ENCODE measurements at places on chromosomes 11 and 22.

DNA sequence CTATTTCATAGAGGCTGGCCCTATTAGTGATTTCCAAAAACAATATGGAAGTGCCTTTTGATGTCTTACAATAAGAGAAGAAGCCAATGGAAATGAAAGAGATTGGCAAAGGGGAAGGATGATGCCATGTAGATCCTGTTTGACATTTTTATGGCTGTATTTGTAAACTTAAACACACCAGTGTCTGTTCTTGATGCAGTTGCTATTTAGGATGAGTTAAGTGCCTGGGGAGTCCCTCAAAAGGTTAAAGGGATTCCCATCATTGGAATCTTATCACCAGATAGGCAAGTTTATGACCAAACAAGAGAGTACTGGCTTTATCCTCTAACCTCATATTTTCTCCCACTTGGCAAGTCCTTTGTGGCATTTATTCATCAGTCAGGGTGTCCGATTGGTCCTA lies 91.4 kb downstream of the CD44 start:
- DNase-seq, result no peak

GRCh38 chr11:396511-396947 lies 2.5 kb downstream of the PKP3 start:
- no peak for DNase-seq

- DNase-seq, result no peak
Measured at GRCh38 chr11:57313071-57313787, 11.5 kb downstream of the TNKS1BP1 start.

DNA sequence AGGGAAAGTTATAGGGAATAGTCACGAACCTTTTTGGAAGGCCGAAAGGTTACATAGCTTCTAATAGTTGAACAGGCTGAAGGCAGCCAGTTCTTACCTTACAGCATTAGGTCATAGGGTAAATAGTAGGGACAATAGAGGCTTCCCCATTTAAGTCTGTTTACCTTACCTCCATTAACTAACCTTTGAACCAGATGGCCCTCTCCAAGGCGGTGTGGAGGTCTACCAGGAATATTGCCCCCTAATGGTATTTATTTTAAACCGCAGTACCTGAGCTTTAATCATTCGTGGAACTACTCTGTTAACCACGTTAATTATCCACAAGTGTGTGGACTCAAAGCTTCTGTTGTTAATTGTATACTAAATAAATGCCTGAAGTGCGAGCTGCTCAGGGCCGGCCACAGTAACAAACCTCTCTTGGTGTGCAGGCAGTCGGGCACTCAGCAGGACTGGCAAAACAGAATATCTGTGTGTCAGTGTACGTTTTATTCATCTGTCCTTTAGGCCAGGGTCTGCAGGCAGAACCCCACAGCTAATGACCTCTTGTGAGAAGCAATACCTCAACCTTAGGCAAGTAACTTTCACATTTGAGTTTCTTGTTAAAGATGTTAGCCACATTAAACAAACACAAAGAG lies 81.7 kb downstream of the PRCP start:
- DNase-seq, result no peak

GRCh38 chr22:39148727-39149535 lies 3.5 kb downstream of the CBX7 start:
- DNase-seq, result peak; percentile 69

DNA sequence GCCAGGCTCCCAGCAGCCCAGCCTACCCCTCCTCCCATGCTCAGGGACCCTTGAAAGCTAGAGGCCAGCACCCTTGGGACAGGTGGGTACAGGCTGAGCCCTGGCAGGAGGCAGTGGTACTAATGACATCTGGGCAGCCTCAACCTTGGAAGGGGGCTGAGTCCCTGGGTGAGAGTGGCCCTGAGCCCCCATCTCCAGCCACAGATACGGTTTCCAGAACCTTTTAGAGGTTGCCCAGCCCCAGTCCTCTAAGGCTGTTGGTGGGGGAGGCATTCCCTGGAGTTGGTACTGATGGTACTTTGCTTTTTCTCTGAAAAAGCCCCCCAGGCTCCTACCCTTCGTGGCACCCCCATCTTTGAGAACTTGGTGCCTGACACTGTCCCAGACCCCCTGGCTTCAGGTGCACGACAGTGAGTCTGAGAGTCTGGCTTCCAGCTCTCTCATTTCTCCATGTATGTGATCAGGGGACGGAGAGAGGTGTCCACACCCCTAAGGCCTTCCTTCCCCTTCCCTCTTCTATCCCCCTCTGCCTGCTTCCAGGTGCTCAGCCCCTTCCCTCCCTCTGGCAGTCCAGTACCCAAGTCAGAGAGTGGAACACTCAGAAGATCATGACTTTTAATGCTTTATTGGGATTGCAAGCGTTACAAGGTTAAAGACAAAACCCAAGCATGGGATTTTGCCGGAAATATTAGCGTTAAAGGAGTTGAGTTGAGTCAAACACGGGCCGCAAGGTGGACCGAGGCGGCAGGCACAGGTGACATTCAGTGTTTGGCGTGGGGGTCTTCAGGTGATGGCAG lies 10.5 kb downstream of the IGF2 start:
- DNase-seq, result no peak

DNA sequence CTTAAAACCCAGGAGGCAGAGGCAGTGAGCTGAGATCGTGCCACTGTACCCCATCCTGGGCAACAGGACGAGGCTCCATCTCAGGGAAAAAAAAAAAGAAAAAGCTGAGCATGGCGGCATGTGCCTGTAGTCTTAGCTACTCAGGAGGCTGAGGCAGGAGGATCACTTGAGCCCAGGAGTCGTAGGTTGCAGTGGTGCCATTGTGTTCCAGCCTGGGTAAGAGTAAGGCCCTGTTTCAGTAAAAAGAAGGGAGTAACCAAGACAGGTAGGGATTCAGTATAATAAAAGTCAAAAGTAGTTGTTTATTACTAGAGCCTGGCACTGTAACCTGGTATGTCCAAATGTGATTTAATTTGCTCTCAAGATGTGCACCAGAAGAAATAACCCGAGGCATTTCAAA lies 8.1 kb upstream of the RAB30 start:
- DNase-seq, result no peak

DNA sequence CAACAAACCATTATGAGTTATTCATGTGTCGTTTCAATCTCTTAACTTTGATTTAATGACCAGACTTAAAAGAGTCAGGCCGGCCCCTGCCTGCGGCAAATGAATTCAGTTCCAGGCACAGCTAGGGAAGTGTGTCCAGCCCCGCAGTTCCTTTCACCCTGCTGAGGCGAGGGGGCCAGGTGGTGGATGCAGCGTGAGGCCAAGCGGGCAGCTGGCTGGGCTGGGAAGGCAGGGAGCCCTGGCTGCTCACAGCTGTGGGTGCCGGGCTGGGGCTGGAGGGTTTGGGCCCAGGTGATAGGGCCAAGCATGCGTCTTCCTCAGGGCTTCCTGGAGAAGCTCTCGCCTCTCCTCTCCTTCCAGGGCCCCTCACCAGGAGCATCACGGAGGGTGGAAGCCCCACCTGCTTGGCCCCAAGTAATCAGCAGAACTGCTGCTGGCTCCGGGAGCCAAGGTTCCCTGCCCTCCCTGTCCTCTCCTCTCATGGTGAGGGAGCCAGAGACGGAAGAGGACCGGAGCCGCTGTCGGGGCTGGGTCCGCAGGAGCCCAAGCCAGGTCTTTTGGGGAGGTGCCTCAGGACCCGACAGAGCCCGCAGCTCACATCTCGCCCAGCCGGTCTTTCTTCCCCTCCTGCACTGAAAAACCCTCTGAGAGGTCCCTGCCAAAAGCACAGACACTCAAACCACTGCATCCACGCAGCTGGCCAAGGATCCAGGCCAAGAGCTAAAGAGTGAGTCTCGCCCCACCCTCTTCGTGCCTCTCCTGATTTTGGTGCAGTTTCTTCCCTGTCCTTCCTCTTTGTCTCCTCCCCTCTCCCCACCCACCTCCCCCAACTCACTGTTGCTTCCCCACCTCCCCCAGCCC lies 97.0 kb downstream of the ST3GAL4 start:
- DNase-seq, result no peak

All from stimulated activated CD8-positive, alpha-beta memory T cell treated with anti-CD3 and anti-CD28 coated beads, Interleukin-7, amount 100 ng/mL, for 4 hours (primary cell).